Dermis lymphatic vessel endothelial cell (primary cell): ENCODE measurements at places on chromosomes 1 and 21. TPM values are rescaled to one million over a fixed set of nuclear protein-coding genes. Genes with fewer than 3 reads are reported as not detected.

The SH2D1B gene
- total RNA-seq = not detected in 2 replicates

The VASH2 gene
- total RNA-seq = under 0.01 and 0.17 TPM in 2 replicates

The TBX15 gene
- 0.11 and 1.0 TPM in 2 replicates for total RNA-seq

The AMY1B gene
- total RNA-seq = not detected in 2 replicates

The PTGFR gene
- total RNA-seq = 0.09 and 0.11 TPM in 2 replicates

The PHC2 gene
- 74.0 and 110 TPM in 2 replicates for total RNA-seq

The DENND2D gene
- total RNA-seq = 0.95 and 0.98 TPM in 2 replicates

The CELA2B gene
- total RNA-seq = not detected in 2 replicates

The OR2T29 gene
- total RNA-seq = not detected in 2 replicates

The C4BPA gene
- not detected in 2 replicates for total RNA-seq

The FCRL4 gene
- not detected in 2 replicates for total RNA-seq

The NPHS2 gene
- not detected in 2 replicates for total RNA-seq

The SLAMF9 gene
- total RNA-seq = not detected in 2 replicates

The S100A11 gene
- 10.9 TPM in 2 replicates for total RNA-seq

The VSIG8 gene
- total RNA-seq = not detected in 2 replicates

The CAPN8 gene
- not detected in 2 replicates for total RNA-seq

The NUDC gene
- 14.6 and 15.1 TPM in 2 replicates for total RNA-seq

The LRRC3 gene
- total RNA-seq = 0.86 and 0.98 TPM in 2 replicates

The PLA2G5 gene
- total RNA-seq = not detected in 2 replicates

The FBXO2 gene
- total RNA-seq = 1.4 and 1.6 TPM in 2 replicates

The FMO2 gene
- total RNA-seq = not detected in 2 replicates

The ATAD3C gene
- 0.11 and 0.52 TPM in 2 replicates for total RNA-seq

The MUTYH gene
- 7.4 and 12.3 TPM in 2 replicates for total RNA-seq

The HPDL gene
- total RNA-seq = 0.54 and 0.77 TPM in 2 replicates

The TGFB2 gene
- 9.5 and 50.7 TPM in 2 replicates for total RNA-seq

The PTGER3 gene
- under 0.01 TPM in 2 replicates for total RNA-seq

The RUNX3 gene
- under 0.01 TPM in 1 of 2 replicates, not detected in the other for total RNA-seq

The PAPPA2 gene
- total RNA-seq = under 0.01 and 0.09 TPM in 2 replicates

The MARK1 gene
- total RNA-seq = 1.1 and 4.1 TPM in 2 replicates

The CORT gene
- 0.17 TPM in 1 of 2 replicates, not detected in the other for total RNA-seq

The NFYC gene
- 13.7 and 17.5 TPM in 2 replicates for total RNA-seq

The CYP4X1 gene
- 0.60 and 0.87 TPM in 2 replicates for total RNA-seq

The NDC1 gene
- 8.3 and 12.5 TPM in 2 replicates for total RNA-seq

The SHE gene
- 118 and 128 TPM in 2 replicates for total RNA-seq

The KCNK2 gene
- total RNA-seq = 0.09 and 0.11 TPM in 2 replicates

The PRRX1 gene
- total RNA-seq = 0.17 and 1.3 TPM in 2 replicates

The CHRM3 gene
- under 0.01 and 0.09 TPM in 2 replicates for total RNA-seq

The ALPL gene
- 0.22 and 0.26 TPM in 2 replicates for total RNA-seq

The TMEM54 gene
- total RNA-seq = 9.1 and 10.2 TPM in 2 replicates

The ADGRL2 gene
- total RNA-seq = 5.8 and 6.7 TPM in 2 replicates

The CFAP45 gene
- under 0.01 and 0.17 TPM in 2 replicates for total RNA-seq

The RHBDL2 gene
- not detected in 2 replicates for total RNA-seq

The COL8A2 gene
- 0.86 and 1.1 TPM in 2 replicates for total RNA-seq

The USH2A gene
- not detected in 2 replicates for total RNA-seq

The TESK2 gene
- total RNA-seq = 5.3 and 5.6 TPM in 2 replicates

The LRRIQ3 gene
- 0.34 and 0.65 TPM in 2 replicates for total RNA-seq

The TMEM222 gene
- 24.6 and 24.8 TPM in 2 replicates for total RNA-seq

The DENND1B gene
- 4.4 and 4.9 TPM in 2 replicates for total RNA-seq

The S100A7A gene
- not detected in 2 replicates for total RNA-seq

The LCE1C gene
- total RNA-seq = not detected in 2 replicates

The F13B gene
- total RNA-seq = not detected in 2 replicates

The PCSK9 gene
- total RNA-seq = under 0.01 and 0.22 TPM in 2 replicates

The APCS gene
- not detected in 2 replicates for total RNA-seq

The SLC30A10 gene
- total RNA-seq = not detected in 2 replicates

The RGS5 gene
- 0.54 and 0.77 TPM in 2 replicates for total RNA-seq

The PADI3 gene
- not detected in 2 replicates for total RNA-seq

The SARS1 gene
- 147 and 169 TPM in 2 replicates for total RNA-seq

The FCRL6 gene
- not detected in 2 replicates for total RNA-seq

The LORICRIN gene
- not detected in 2 replicates for total RNA-seq
